GM20000 (cell line): ENCODE measurements at places on chromosomes 1 and 21.
A peak's percentile ranks its signal among the peaks of the same experiment; 100 is the strongest.

DNA sequence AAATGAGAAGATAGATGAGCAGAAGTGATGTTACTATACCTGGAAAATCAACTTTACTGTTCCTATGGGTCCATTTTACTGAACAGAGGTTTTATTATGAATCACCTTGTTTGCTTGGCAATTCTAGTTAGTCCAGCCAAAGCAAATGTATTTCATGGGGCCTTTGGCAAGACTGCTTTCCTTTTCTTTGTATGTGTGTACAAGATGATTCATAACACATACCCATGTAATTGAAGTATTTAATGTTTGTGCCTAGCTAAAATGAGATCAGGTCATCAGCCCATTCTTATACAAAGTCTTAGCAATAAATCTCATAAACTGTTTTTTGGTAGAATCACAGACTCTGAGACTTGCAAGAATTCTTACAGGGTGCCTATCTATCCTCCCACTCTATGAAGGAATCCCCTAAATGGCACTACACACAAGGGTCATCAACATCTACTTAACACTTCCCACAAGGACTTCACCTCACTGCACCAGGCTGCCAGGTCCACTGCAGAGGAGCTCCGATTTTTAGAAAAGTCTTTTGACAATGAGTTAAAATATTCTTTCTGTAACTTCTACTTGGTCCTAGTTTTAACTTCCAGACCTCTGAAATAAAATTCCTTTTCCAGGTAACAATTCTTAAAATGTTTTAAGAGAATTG, 58.5 kb downstream of the LPAR3 start:
- no peak for DNase-seq

GRCh38 chr1:178796013-178796412, 71.0 kb downstream of the RALGPS2 start:
- DNase-seq: no peak

GRCh38 chr1:17877316-17877715, 122.2 kb downstream of the ACTL8 start:
- DNase-seq: no peak

DNA sequence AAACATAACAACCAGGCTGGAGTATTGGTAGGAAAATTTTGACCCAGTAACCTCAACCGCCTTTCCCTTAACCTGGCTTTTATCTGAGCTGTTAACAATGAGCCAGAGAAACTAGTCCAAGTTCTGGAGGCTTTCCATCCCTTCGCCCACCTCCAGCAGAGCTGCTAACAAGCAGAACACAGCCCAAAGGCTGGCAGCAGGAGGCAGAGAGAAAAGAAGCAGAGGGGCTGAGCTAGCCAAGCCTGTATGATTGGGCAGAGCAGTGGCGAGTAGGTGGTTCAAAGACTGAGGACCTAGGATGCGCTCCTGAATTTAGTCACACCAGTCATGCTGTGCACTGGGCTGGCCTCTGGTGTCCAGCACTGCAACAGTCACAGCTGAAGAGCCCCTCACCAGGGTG, 123.0 kb downstream of the TNR start:
- DNase-seq: no peak

- DNase-seq: no peak
Measured at GRCh38 chr21:45598666-45599065, 44.9 kb upstream of the PCBP3 start.

DNA sequence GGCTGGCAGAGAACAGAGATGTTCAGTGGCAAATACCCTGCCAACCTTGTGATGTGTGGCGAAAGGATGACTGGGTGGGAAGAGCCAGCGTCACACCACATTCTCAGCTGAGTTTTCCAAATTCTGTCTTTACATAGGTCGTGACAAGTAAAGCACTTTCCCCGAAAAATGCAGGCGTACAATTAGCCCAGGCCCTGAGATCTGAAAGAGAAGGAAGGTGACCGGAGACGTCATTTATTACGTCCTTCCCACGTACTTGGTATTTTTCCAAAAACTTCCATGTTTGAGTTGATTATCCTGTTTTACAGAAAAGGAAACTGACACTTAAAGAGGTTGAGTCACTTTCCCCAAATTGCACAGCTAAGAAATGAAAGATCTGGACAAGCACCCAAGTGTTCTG, 413.3 kb downstream of the PRDM2 start:
- no peak for DNase-seq

GRCh38 chr1:55257958-55258357, 42.8 kb upstream of the USP24 start:
- DNase-seq: peak; percentile 50

GRCh38 chr1:205920861-205921569, 22.2 kb downstream of the SLC26A9 start:
- no peak for DNase-seq

GRCh38 chr1:84998642-84999280, 1.8 kb upstream of the MCOLN2 start:
- DNase-seq: peak; percentile 37

DNA sequence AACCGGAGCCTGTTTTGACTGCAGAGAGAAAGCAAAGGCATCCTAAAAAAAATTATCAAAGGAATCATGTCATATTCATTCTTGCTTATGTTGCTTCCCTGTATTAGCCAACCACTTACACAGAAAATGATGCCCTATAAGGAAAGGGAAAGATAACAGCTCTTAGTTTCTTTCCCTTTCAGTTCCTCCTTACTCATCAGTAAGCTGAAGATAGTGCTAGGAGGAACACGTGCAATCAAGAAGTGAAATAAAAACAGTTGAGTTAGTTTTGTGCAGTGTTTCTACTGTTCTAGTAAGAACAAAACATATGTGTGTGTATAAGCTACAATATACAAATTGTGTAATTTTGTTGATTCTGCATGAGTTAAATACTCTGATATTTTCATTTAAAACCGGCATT, 45.3 kb upstream of the MTF2 start:
- peak; percentile 52 for DNase-seq

DNA sequence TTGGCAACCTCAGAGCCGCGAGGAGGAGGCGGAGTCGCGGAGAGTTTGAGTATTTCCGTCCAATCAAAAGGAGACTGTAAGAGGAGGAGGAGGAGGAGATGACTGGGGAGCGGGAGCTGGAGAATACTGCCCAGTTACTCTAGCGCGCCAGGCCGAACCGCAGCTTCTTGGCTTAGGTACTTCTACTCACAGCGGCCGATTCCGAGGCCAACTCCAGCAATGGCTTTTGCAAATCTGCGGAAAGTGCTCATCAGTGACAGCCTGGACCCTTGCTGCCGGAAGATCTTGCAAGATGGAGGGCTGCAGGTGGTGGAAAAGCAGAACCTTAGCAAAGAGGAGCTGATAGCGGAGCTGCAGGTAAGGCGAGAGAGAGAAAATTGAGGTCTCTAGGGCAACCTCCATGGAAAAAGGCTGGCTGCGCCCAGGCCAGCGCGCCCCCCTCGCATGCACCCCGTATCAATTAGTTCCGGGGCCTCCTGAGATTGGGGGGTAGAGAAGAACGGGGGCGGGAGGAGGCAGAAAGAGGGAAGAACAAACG, at the start of gene PHGDH:
Gene PHGDH (plus strand): TSS at position 131 of the 538 bp plus-strand sequence. CDS start 89 bp downstream, at position 220.
- peak; percentile 85 for DNase-seq

- DNase-seq: no peak
Measured at GRCh38 chr1:230043081-230043480, 24.0 kb upstream of the GALNT2 start.

DNA sequence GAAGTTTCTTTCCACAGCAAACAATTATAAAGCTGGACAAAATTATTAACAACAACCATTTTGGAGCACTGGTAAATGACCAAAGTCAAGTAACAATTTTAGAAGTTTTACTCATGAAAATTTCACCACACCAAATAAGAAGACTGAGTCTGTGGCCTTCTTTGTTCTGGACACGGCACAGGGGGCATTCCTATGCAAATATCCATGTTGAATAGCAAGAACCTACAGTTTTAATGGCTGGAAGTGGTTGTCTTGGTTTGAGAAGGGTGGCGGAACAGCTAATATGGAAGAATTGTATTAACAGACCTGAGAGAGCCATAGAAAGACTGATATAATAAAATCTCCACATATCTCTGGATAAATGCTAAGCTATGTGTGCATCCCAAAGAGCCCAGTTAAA, 29.4 kb upstream of the GADD45A start:
- no peak for DNase-seq

DNA sequence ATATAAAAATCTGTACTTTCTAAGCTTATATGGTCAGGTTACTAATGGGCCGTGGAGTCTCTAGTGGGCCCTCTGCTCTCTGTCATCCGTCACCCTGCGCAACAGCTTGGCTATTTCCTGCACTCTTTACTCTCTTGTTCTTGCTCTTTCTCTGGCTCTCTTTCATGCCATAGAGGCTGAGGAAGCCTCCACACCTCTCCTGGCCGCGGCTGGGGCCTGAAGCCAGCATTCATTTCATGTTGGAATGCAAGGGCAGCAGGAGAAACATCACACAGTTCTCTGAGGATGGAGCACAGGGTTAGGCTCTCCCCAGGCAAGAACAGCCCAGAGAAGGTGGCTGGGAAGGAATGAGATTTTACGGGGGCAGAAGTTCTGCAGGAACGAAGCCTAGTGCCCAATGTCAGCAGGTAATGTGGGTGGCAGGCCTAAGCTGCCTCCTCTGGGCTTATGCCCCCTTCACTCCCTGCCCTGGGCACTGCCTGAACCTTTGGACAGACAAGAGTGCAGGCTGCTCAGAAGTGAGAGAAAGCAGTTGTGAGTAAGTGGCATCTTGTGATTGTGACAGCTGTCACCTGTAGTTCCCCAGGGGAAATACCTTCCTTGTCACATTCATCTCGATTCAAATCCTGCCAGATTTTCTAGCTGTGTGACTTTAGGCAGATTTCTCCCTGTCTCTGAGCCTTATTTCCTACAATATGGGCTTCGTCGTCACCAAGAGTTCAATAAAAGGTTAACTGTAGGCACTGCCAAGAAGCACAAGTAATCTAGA, 3.6 kb upstream of the FHAD1 start:
- no peak for DNase-seq

- DNase-seq: no peak
Measured at GRCh38 chr1:20361805-20362381, 71.2 kb downstream of the VWA5B1 start.

DNA sequence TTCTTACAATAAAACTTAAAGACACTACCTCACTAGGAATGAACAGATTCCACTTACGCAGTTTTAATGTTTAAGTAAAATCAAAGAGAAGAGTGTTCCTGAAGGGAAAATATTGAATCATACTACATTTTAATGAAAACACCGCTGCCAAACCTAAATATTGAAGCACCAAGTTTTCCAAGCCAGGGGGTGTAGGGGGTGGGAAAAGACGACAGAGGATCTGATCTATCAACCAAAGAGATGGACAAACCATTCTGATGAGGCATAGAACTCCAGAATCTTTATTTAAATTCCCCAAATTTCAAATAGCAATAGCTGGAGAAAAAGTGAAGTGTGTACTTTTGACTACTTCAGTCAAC, 1.2 kb downstream of the ELK4 start:
- DNase-seq: no peak

DNA sequence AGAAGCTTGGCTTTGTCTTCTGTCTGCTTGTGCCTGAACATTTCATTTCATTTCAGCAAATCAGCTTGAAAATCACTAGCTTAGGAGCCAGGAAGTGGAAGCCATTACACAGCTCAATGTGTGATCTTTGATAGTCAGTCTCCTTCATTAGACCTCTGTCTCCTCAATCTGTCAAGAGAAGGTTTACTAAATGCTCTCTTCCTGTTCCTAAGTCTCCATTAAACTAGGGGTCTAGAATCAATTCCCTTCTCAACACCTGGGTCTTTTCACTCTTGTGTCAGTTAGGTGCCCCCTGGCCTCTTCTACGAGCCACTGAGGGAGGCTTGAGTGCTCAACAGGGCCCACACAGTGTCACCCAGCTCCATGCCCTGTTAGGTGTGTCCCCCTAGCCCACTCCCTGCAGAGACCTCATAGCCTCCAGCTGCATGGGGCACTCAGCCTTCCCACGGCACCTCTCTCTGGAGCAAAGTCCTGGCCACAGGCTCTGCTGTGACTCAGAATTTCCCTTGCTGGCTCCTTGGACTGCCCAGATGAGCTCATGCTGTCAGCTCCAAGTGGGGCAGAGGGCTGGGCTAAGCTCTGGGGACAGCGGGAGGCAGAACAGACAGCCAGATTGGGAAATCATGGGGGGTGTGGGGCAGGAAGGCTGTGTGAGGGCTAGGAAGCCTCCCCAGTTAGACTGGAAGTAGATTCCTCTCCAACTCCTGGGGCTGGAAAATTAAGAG, 115.7 kb upstream of the IPO9 start:
- DNase-seq: no peak

GRCh38 chr1:78383923-78384322, 106.9 kb upstream of the PTGFR start:
- no peak for DNase-seq

DNA sequence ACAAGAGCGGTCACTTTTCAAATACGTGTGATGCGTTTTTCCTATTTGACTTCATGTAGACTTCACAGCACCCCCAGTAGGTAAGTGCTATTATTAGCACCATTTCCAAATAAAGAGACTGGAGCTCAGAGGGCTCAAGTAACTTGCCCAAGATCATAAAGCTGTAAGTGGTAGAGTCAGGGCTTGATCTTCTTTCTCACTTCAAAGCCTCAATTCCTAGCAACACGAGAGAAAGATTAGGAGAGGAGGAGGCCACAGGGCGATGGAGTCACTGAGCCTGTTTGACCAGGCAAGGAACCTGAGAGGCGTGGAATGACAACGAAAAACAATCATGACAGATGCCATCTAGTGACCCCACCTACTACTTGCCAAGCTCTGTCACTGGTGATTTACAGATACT, 181.0 kb downstream of the FOXD2 start:
- DNase-seq: no peak

- DNase-seq: peak; percentile 19
Measured at GRCh38 chr1:145959957-145960467, 2.2 kb upstream of the LIX1L start.

DNA sequence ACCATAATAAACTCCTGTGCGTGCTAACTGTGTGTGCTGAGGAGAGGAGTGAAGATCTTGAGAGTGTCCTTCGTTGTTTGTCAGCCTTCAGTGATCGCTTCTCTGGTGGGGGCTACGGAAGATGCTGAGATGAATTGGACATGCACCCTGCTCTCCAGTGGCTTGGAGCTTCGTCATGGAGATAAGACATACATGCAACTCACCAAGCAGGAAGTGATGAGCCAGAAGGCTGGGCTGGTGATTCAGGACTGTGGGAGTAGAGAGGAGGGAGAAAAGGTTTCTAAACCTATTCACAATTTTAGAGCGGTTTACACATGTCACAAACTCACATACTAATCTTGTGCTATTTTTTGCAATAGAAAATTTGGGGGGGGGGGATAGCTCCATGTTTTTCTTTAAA, 128.9 kb upstream of the ADAR start:
- DNase-seq: no peak

DNA sequence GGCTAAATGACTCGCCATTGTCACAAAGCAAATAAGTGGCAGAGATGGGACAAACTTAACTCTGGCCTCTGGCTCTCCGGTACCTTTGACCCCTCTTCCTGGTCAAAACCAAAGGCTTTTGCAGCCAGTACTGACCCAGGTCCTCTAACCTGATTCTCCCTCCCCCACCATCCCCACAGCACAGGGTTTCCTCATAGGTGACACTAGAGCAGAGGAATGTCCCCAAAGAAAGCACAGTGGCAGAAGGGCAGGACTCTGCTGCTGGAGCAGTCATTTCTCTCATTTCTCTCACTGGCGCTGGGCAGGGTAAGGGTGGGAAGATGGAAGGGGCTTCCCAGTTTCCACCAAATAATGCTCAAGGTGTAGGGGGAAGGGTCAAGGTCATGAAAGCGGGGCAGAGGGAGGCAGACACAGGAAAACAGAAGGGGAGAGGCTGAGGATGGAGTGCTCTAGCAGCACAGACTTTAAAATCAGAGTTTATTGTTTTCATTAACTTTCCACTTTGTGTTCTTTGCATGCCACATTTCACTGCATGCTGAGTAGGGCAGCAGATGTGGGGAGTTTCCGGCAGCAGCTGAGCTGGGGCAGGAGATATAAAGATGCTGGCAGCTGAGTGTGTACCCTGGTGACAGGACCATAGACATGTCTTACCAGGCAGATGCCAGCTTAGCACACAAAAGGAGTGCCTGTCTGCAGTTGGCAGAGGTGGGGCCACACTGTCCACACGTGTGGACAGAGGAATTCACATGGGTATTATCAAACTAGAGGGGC, 80.5 kb downstream of the FAM78B start:
- no peak for DNase-seq
